ENCODE measurements at places on chromosomes 12 and 14.

GRCh38 chr12:95836185-95836609, 22.6 kb upstream of the SNRPF start:
- no peak for DNase-seq

- DNase-seq, result peak; percentile 41
Measured at GRCh38 chr12:6644257-6644596, 3.0 kb downstream of the ACRBP start.

DNA sequence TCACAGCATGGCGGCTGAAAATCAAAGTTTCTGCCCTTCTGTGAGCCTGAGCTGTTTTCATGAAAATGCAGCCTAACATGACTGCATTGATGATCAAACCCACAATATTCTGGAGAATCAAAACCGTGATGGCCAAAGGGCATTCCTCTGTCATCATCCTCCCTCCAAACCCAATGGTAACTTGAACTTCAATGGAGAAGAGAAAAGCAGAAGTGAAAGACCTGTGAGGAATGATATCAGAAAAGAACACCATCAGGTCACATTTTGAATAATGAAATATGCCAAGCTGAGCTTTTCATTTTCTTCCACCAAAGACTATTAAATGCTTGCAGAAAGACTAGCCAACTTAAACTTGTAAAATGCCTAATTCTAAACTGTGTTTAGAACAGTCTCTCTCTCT, 8.1 kb downstream of the KCNJ8 start:
- DNase-seq, result no peak

- DNase-seq, result no peak
Measured at GRCh38 chr14:88554457-88555286, at the start of gene PTPN21. PTPN21 (minus strand) TSS chr14:88555007; CDS start chr14:88550417, 4,590 bp downstream.

- no peak for DNase-seq
Measured at GRCh38 chr12:87246726-87247125, 782.5 kb downstream of the C12orf50 start.

DNA sequence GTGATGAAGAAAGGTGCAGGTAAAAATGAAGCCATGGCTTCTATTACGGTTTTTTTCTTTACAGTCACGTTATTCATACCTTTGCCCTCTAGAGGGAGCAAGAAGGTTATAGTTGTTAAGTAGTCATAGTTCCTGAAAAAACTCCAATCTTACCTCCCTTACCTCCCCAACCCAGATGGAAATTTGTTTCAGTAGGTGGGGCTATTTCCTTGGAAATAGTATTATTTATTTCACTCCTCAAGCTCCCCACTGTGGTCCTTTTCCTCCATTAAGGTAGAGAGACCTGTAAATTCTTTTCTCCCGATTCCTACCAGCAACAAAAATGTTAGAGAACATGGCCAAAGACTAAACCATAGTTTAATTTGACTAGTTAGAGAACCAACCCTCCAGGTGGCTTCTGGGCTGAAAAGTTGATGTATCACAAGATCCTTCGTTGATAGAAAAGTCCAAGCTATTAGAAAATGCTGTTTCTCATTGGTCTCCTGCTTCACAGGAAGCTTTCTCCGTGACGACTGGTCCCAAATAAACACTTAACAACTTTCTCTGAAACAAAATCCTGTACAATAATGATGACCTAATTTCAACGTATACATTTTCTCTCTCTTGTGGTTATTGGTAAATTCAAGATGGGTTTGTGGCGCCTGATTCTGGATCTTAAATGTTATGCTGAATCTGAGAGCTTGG, 43.5 kb downstream of the TMX1 start:
- DNase-seq, result no peak

DNA sequence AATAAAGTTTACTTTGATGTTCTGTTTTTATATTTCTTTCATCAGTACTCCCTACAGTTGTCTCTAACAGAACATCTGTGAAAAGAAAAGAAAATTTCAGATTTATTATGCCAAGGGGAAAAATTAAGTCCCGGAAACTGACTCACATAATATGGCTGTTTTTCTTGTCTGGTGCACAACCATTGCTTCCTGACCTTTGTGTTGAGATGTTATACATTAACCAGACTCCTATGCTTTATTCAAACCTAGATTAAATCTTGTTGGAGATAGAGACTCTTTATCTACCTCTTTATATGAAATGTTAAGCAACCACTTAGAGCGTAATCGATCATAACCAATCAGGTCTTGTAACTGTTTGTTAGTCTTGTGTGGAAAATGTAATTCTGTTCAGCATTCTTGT, 37.6 kb upstream of the BICD1 start:
- DNase-seq, result no peak

- DNase-seq, result no peak
Measured at GRCh38 chr14:99726538-99727095, 42.5 kb downstream of the CYP46A1 start.

DNA sequence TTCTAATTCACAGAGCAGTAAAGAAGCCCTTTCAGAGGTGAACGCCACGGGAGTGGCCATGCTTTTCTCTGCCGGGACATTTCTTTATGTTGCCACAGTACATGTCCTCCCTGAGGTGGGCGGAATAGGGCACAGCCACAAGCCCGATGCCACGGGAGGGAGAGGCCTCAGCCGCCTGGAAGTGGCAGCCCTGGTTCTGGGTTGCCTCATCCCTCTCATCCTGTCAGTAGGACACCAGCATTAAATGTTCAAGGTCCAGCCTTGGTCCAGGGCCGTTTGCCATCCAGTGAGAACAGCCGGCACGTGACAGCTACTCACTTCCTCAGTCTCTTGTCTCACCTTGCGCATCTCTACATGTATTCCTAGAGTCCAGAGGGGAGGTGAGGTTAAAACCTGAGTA, 26.2 kb upstream of the PLEKHD1 start:
- no peak for DNase-seq

DNA sequence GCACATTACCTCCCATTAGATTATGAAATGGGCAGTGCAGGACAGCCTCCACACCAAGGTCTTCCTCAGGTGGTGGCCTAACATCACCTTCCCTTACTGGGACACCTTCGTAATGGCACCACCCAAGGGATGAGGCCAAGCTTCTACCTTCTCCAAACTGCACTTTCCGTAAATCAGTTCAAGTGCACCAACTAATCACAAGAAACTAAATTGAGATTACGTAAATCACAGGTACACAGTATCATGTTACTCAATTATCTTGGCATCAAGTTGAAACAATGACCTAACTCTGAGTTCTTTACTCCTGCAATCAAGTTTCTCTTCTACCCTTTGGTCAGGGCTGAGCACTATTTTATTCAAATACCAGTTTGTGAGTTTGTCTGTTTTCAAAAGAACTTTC, 13.8 kb downstream of the SLC41A2 start:
- no peak for DNase-seq

GRCh38 chr14:103740991-103741689, 25.5 kb downstream of the ZFYVE21 start:
- DNase-seq, result no peak

DNA sequence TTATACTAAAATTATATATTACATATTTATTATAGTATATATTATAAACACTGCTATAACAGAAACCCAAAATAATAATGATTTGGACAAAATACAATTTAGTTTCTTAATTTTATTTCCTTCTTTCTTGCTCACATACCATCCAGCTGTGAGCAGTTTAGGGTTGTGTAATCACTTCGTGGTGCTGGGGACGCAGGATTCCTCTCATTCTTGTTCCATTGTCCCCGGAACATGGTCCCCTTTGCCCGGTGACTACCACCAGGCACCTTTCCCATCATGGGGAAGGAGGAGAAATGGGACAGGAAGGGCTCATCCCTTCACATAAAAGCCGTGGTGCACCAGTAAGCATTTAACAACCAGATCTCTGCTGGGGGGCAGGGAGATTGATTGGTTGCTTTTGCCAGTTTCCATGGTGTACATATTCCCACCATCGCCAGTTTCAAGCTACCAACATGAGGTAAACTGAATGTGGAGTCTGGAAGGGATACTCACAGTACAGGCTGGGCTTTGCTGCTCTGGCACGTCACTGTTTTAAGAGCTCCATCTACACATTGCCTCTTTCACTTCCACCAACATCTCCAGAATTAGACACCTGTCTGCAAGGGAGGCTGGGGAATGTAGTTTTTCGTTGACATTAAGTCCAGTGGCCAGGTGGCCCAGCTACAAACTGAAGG, 191.5 kb downstream of the TMEM132C start:
- no peak for DNase-seq

- no peak for DNase-seq
Measured at GRCh38 chr14:31894351-31894750, 182.8 kb upstream of the ARHGAP5 start.

GRCh38 chr12:52296572-52297215, 5.4 kb upstream of the KRT81 start:
- no peak for DNase-seq

DNA sequence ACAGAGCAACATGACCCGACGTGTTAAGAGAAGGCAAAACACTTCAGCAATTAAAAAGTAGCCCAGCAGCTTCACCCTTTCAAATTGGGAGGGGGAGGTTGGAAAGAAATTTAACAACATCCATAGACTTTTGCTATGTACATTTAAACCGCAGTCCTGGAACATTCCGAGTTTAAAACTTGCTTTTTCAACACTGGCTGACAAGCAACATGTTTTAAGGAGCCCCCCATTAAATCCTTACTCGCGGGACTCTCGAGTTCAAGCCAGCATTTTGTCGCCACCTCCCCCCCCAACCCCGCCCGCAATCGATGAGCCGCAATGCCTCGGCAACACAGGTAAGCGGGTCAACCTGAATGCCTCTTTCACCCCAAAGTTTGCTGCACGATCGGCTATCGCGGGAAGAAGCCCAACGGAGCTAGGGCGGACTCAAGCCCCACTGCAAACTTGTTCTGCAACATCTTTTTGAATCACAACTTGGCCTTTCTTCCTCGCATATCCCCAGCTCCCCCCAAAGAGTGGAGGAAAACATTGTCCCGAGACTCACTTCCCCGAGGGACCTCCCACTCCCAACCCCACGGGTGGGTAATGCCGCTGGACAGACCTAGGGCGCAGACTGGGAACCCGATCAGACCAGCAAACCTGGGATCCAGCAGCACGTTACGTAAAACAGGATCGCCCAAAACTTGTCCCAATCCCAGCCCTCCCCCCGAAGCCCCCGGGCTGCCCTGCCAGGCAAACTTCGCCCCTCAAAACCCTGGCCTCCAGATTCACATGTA, 777 bp downstream of the ZFP36L1 start:
- DNase-seq, result no peak

GRCh38 chr12:97306147-97306546, 156.5 kb upstream of the RMST start:
- DNase-seq, result no peak

- no peak for DNase-seq
Measured at GRCh38 chr12:116937640-116938039, 26.9 kb downstream of the FBXW8 start.

- DNase-seq, result no peak
Measured at GRCh38 chr12:120125029-120125428, 8.5 kb upstream of the RAB35 start.

- no peak for DNase-seq
Measured at GRCh38 chr14:102686196-102686801, 91.0 kb upstream of the TRAF3 start.

DNA sequence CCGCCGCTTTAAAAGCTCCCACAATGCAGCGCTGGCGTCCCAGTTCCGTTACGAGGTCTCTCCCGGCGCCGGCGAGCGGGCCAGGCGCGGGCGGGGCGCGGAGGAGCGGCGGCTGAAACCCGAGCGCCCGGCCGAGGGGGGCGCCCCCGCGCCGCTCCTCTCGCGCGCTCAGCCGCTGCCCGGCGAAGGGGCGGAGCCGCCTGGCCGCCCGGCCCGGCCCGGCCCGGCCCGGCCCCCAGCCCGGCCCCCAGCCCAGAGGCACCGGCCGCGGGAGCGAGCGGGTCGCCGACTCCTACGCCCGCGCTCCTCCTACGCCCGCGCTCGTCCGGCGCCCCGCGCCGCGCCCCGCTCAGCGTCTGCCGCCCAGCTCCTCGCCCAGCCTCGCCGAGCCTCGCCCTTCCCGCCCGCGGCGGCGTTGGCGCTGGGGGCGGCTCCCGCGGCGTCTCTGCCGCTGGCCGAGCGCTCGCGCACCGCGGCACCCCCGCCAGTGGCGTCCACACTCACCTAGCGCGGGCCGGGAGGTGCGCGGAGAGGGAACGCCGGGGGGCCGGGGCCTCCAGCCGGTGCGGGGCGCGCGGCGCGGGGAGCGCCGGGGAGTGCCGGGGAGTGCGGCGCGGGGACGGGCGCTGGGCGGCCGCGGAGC, at the start of gene RASSF8:
RASSF8 (plus strand) TSS at position 255 of the 643 bp plus-strand sequence. CDS start 96,662 bp downstream, outside the sequence.
- no peak for DNase-seq

DNA sequence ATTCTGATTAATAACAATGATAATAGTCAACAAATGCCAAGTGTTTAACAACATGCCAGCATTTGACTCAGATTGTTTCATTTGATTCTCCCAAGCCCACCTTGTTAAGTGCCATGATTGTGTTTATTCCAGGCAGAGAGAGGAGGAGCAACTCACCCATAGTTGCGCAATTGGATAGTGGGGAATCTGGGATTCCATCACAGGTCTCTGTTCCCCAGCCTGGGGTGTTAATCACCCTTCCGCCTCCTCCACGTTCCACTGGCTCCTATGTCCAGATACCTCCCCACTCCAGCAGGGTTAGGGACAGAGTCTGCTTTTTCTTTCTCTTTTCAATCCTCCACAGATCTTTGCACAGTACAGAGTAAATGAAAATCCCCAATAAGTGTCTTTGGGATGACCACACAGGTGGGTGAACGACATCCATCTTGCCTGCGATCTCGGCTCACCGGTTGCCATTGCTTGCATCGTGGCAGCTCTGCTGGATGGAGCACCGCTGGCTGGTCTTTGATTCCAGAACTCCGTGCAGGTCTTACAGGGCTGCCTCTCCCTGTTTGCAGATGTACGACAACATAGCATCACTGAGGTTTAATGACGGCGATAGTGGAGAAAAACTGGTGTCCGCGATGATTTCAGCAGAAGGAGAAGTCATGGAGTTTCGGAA, 78.8 kb downstream of the DNAH10 start:
- DNase-seq, result no peak

- no peak for DNase-seq
Measured at GRCh38 chr12:94091624-94092023, 56.8 kb upstream of the PLXNC1 start.

DNA sequence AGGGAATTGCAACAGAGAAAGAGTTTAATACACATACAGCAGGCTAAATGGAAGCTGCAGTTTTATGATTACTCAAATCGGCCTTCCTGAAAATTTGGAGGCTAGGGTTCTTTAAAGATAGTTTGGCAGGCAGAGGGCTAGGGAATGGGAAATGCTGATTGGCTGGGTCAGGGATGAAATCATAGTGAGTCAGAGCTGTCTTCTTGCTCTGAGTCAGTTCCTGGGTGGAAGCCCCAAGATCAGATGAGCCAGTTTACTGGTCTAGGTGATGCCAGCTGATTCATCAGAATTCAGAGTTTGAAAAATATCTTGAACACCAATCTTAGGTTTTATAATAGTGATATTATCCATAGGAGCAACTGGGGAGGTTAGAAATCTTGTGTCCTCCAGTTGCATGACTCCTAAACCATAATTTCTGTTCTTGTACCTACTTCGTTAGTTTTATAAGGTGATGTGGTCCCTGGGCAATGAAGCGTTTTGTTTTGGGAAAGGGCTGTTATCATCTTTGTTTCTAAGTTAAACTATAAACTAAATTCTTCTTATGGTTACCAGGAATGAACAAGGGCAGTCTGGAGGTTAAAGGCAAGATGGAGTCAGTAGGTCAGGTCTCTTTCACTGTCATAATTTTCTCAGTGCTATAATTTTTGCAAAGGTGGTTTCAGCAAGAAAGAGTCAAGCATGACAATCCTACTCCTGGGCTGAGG, 257.8 kb upstream of the CCDC196 start:
- no peak for DNase-seq
